ENCODE measurements at places on chromosomes 3 and 15. TPM values are rescaled to one million over a fixed set of nuclear protein-coding genes. Genes with fewer than 3 reads are reported as not detected.

- DNase-seq: no peak
Observed at GRCh38 chr3:188125076-188125475, 28.9 kb upstream of the LPP start.

Gene PRR20G
- total RNA-seq: not detected

Gene GPR62
- 0.18 TPM for total RNA-seq

Gene ZNF774
- 6.2 TPM for total RNA-seq

Gene ACKR2
- 0.56 TPM for total RNA-seq

Gene RLBP1
- 6.3 TPM for total RNA-seq

- no peak for DNase-seq
Observed at GRCh38 chr3:113802795-113803455, 35.7 kb upstream of the GRAMD1C start.

Gene SHQ1
- total RNA-seq: 22.4 TPM

Gene ATP2B2
- total RNA-seq: 0.23 TPM

GRCh38 chr3:10982782-10983181 lies 9.8 kb upstream of the SLC6A1 start:
- DNase-seq: no peak
